ENCODE measurements at places on chromosomes 2 and 18.

DNA sequence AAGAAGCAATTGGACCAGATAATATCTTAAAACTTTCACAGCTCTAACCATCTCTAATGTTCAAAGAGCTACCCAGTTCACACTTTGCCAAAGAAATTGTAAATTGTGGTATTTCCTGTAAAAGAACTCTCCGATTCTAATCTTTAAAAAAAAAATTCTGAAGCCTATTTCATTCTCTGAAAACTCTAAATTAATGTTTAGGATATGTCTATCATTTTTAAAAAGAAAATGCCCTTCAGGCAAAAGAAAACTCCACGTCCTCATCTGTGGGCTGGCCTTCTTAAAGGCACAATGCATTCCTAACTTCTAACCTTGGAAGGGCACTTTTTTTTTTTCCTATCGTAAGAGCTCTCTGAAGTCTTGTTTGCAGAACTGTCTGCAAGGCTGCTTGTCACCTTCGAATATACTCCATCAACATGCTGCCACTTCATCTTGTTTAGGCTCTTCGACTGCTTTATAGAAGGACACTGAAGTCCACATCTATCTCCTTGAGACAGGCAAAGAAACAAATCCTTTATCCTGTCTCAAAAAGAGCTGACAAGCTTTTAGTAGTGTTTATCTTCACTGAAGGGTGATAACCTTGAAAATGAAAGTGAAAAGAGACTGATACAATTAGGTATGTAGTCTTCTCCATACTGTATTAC, 124.3 kb upstream of the SLC39A10 start:
- DNase-seq = no peak

DNA sequence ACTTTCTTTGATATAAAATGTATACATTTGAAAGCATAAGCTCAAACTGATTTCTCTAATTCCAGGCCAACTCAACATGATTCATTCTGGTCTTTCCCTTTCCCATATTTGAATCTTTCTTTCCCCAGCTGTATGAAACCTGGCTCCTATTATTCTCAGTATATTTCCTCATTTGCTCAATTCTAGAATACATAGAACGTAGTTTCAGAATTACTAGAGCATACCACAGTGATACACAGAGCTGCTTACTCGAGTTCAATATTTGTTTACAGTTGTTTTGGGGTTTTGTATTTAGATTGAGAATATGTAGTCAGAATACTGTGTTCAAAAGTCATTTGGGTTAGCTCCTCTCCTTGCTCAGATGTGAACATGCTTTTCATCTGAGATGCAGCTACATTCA, 43.0 kb downstream of the TNFRSF11A start:
- DNase-seq = no peak

DNA sequence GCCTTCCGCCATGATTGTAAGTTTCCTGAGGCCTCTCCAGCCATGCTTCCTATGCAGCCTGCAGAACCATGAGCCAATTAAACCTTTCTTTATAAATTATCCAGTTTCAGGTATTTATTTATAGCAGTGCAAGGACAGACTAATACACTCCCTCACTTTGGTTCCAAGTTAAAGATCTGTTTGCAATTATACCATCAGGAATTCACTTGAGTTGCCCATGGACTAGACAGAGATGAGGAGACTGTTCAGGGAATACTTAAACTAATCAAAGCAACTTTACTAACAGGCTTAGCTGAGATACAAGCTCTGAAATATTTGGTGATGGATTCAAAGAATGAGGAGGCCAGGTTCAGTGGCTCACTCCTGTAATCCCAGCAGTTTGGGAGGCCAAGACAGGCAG, 190.0 kb downstream of the MTCL1 start:
- DNase-seq = no peak

- DNase-seq = no peak
These were observed 151.5 kb upstream of the MAP3K20 start for GRCh38 chr2:172924097-172924660.

- DNase-seq = no peak
These were observed 54.5 kb downstream of the ACSL3 start for GRCh38 chr2:222915092-222915957.

DNA sequence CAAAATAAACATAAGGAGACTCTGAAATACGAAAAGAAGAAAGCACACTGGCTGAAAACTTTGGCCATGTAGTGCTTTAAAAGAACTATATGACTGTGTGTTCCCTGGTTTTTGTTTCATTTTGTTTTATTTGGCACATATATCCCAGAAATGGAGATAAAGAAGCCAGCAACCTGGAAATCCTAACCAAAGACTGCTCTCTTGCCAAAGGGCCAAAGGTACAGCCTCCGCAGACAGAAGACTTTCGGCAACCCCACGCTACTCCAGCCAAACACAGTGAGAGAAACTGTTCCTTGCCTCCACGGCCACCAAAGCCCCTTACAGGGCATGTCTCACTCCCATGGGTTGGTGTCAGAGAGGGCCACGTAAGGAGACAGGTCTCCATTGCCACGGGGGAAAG, 381.2 kb upstream of the NETO1 start:
- no peak for DNase-seq

- no peak for DNase-seq
These were observed 179.0 kb downstream of the ASXL3 start for GRCh38 chr18:33757037-33757436.

GRCh38 chr18:36499938-36500337, 202.4 kb downstream of the FHOD3 start:
- DNase-seq = no peak

DNA sequence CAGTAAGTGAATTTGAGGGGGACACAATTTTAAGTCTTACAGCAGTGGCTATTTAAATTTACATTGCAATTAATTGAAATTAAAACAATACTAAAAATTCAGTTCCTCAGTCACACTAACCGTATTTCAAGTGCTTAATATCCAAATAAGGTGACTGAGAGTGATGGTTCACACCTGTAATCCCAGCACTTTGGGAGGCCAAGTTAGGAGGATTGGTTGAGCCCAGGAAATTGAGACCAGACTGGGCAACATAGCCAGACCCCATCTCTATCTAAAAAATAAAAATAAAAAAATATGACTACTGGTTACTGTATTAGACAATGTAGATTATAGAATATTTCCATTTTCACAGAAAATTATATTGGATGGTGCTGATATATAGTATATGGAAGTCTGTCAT, 79.0 kb downstream of the BMPR2 start:
- DNase-seq = no peak

DNA sequence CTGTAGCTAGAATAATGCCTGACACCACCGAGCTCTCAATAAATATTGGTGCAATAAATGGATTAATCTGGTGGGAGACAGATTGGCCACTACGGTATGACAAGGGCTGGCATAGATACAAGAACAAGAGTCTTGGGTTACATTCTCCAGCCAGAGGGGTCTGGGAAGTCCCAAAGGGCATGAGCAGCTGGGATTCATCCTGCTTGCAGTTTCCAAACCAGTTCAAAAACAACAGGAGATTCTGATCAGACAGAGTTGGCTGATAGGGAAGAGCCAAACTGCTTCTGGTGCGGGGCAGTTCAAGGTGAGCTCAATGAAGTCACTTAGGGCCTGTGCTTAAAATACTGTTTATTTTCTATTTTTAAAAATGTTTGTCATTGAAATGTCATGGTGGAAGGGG, 266.9 kb downstream of the TNS1 start:
- no peak for DNase-seq

- no peak for DNase-seq
These were observed 1.2 kb upstream of the LBX2 start for GRCh38 chr2:74500578-74500946.

- DNase-seq = no peak
These were observed 283.9 kb downstream of the ALPK2 start for GRCh38 chr18:58344861-58345463.

DNA sequence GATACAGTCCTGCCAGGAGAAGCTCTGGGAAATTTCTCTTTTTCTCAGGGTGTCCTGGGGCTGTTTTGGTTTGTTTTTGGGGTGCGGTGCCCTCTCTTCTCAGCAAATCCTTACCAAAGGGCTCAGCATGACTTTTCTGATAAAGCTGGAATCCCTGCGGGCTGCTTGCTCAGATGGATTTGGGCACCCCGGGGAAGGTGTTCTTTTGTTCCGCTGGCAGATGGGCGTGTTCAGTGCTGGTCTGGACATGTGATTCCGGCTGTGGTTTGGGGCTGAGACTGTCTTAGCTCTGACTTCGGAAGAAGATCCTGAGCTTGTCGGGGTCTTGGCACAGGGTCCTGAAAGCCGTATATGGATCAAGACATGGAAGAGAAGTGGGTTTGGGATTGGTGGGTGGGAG, 134.2 kb upstream of the SPRED2 start:
- no peak for DNase-seq

- DNase-seq = no peak
These were observed 48.8 kb upstream of the DNAJC10 start for GRCh38 chr2:182667315-182667695.

- no peak for DNase-seq
These were observed 377.8 kb upstream of the FSIP2 start for GRCh38 chr2:185360776-185361175.

DNA sequence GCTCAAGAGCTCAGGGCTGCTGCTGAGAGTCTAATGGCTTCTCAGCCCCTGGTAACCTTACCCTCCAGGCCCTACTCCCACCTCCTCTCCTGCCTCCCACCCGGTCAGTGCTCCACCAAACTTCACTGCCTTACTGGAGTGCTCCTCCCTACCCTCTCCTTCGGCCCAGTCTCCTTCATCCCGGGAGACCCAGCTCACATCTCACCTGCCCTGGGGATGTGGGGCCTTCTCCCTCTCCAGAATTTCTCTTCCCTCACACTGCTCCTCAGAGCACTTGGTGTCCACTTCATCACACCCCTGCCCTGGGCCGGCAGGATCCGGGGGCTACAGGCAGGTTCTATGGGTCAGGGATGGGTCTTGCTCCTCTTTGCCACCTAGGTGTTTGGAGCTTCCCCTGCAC, 21.6 kb downstream of the PTPN18 start:
- DNase-seq = no peak

DNA sequence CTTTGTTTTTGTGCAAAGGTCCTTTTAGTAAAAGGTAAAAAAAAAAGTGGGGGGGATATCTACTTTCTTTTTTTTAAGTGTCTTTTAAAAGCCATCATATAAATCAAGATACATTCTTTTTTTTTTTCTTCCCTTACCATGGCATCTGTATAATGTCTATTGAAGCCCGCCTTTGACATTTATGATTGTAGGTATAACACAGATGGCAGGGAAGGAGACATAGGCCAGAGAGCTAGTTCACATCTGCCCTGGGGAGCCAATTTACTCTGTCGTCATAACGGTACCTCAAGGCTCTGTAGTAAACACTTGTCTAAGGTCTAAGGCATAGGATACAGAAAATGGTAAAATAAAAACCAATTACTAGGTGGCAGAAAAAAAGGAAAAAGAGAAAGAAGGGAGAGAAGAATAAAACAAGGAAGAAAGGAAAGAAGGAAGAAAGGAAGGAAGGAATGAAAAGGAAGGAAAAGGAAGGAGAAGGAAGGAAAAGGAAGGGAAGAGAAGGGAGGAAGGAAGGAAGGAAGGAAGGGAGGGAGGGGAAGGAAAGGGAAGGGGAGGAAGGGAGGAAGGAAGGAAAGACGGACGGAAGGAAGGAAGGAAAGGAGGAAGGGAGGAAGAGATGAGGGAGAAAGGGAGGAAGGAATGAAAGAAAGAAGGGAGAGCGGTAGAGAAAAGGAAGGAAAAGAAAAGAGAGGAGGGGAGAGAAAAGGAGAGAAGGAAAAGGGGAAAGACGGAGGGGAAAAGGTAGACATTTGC, 343.5 kb downstream of the RBM43 start:
- no peak for DNase-seq

DNA sequence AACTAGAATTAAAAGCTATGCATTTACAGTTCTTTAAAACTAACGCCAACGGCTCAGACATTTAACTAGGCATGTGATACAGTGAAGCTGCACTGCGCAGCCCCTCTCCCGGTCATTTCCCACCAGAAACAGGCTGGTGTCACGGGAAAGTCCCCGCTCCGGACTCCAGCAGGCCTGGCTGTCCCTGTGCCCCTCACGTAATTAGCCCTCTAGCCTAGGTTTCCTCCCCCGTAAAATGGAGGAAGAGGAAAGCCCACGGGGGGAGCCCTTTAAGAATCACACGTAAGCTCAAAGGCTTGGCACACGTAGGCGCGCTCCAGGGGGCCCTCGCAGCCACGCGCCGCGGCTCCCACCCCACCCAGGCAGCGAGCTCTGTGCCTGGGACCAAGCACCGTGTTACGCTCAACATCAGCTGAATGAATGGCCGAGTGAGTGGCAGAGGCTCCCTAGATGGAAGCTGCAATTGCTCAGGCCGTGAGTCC, 48.0 kb downstream of the KCNIP3 start:
- no peak for DNase-seq

All from pancreas (tissue), 10 donors.